Fibroblast of skin of left quadriceps (primary cell): ENCODE measurements at places on chromosomes 2 and 18.

DNA sequence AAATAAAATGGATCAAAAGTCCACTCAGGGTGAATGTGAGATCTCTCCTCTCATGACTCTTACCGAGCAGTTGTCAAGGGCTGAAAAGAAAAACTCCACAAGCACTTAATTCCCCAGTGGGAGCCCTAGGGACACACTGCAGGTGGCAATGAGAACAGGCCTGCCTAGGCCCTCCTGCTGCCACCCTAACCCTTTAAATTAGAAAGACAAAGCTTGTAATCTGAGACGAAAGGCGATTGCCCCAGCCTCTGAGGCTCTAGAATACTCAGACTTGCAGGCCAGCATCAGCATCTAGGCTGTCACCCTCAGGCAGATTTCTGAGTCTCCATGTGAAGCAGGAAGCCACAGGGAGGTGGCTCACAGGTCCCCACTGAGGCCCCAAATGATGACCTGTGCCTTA lies 457.0 kb upstream of the MYT1L start:
- DNase-seq: no peak

GRCh38 chr2:218822622-218823021 lies 9.0 kb downstream of the PRKAG3 start:
- DNase-seq: no peak

DNA sequence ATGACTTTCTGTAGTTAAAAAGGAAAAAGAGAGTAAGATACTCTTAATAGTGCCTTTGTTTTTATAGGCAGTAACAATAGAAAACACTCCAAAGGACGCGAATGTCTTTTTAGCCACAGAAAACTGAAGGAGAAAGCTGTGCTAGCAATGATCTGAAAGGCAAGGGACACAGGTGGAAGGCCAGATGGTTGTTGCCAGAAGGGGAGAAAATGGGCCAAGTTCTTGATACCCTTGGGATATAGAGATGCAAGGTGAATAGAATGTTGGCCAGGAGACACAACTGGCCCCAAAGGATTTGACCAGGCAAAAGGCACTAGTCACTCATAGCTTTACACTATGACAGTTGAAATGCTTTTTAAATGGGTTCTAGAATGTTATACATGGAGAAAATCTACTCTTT lies 180.0 kb downstream of the NRXN1 start:
- no peak for DNase-seq

DNA sequence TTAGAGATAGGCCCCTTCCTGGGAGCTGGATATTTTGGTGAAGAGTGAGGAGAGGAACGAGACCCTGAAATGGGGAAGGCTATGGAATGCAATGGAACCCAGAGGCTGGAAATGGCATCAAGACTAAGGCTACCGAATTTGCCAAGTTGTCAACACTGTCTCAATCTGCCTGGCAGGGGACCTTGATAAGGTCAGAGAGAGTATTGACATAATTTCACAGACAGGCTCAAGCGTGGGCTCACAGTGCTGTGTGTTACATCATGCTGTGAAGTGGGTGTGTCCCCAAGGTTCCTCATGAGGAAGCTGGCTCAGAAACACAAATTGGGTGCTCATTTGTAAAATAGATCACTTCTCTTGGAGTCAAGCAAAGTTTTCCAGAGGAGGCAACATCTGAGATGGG lies 51.8 kb upstream of the CYRIA start:
- DNase-seq: no peak

- no peak for DNase-seq
These were observed 171.9 kb downstream of the THADA start for GRCh38 chr2:43423941-43424261.

- DNase-seq: no peak
These were observed 19.3 kb downstream of the TMEM247 start for GRCh38 chr2:46498681-46499080.

GRCh38 chr2:50039445-50039844 lies 885.1 kb upstream of the FSHR start:
- DNase-seq: no peak

GRCh38 chr2:12051831-12052230 lies 305.4 kb downstream of the LPIN1 start:
- DNase-seq: peak; percentile 35

- no peak for DNase-seq
These were observed 15.4 kb upstream of the STAT4 start for GRCh38 chr2:191166111-191166755.

GRCh38 chr2:46269544-46270273 lies 27.5 kb upstream of the EPAS1 start:
- DNase-seq: no peak

- no peak for DNase-seq
These were observed 80.2 kb upstream of the BCL11A start for GRCh38 chr2:60633615-60634014.

DNA sequence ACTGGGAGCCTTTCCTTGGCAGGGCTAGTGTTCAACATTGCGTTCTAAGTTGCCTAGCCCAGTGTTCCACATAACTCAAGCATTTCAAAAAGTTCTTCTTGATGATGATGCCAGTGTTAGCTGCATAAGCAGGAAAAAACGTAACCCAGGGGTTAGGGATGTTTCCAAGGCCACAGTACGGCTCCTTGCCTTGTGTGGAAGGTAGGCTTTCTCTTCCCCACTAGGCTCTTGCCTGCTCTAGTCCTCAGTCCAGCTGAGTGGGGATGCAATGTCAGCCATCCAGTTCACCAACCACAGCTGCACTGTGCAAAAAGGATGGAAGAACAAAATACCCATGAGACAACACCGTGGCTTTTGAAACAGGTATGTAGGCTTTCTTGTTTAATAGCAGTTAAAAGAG lies 28.0 kb upstream of the CYP26B1 start:
- no peak for DNase-seq

DNA sequence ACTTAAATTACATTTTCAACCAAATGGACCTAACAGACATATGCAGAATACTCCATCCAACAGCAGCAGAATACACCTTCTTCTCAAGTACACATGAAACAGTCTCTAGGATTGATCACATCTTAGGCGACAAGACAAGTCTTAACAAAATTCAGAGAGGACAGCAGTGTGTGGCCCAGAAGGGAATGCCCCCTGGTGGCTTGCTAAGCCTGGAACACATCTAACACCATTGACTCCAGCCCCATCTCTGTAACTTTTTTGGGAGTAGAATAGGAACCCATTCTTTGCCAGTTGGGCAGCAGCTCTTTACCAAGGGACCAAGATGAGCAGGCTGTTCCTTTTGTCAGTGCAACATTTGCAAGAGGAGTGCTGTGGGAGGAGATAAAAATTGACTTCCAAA lies 249.9 kb downstream of the PLCL1 start:
- peak; percentile 11 for DNase-seq

- DNase-seq: no peak
These were observed 82.3 kb upstream of the CDC42EP3 start for GRCh38 chr2:37753758-37754157.

GRCh38 chr2:241858206-241859016 lies at the start of gene PDCD1:
Gene PDCD1 (minus strand): TSS chr2:241858894. CDS start chr2:241858838, 56 bp downstream.
- DNase-seq: no peak

DNA sequence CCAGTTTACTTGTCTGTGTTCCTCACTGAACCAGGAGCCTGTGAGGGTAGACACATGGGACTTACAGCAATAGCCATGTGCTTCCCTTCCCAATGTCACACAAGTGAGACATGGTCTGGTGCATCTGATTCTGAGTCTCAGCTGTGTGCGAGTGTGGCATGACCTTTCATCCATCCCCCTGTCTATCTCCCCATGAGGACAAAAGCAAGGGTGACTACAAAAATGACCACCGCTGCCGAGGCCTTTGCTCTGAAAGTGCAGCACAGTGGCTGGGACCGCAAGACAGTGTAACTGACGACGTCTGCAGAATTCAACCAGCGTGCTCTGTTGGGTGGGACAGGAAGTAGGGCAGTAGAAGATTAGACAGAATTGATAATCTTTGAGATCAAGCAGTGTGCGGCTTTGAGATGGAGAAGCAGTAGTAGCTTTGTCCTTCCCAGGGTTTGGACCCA lies 50.5 kb downstream of the RAB31 start:
- no peak for DNase-seq

DNA sequence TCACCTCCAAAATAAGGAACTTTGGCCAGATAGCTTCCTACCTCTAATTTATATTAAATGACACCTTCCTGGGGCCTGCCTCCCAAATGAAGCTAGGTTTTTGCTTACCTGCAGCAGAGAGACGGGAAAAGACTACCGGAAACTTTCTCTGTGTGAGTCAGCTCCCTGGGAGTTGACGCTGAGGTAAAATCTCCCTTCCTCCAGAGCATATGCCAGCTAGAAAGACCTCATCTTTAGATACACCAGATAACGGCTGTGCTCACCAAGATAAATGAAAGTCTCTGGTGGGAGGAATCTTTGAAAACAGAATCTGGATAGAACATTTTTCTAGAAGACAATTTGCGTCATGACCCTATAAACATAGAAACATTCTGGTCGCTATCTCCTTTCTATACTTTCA lies 99.7 kb upstream of the RFX8 start:
- DNase-seq: no peak

GRCh38 chr2:222671259-222672067 lies at the start of gene MOGAT1:
Gene MOGAT1 (plus strand): TSS chr2:222671658. CDS start chr2:222671786, 128 bp downstream.
- no peak for DNase-seq

GRCh38 chr18:4068552-4069158 lies 386.5 kb downstream of the DLGAP1 start:
- peak; percentile 9 for DNase-seq

GRCh38 chr2:187581125-187581896 lies 27.1 kb upstream of the TFPI start:
- no peak for DNase-seq

GRCh38 chr2:200515155-200515554 lies 5.3 kb upstream of the KCTD18 start:
- DNase-seq: no peak

DNA sequence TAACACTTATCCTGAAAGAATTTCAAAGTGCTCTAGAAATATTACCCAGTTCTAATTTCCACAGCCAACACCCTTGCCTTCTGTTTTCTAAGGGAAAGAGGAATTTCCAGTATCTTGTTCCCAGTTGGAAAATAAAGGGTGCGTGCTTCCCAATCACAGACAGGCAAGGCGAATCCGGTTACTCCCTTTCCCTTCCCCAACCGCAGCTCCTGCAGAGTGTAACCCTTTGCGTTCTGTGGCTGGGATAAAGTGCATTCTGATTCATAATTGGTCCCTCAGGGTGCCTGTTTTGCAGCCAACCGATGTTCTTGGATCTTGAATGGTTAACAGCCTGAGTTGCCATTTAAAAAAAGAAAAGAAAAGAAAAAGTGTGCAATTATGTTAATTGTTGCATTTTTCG lies 40.6 kb upstream of the PGAP1 start:
- peak; percentile 40 for DNase-seq

GRCh38 chr2:143169105-143169504 lies 39.9 kb downstream of the ARHGAP15 start:
- no peak for DNase-seq

DNA sequence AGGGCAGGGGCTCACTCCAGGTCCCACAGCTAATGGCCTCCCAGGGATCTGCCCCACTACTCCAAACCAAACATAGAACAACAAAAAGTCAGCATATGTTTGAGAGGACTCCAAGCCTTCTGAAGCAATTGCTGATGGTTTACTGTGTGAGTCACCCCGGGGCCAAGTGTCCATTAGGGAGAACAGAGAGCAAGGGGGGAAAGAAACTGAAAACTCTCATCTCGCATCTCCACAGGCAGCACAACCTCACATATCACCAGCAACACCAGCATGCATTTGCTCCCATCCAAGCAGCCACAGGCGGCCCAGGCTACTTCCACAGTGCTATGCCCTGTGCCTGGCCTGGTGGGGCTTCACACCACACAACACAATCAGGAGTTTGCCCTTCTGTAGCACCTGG lies 39.1 kb downstream of the CYRIA start:
- DNase-seq: no peak

- DNase-seq: no peak
These were observed 57.3 kb upstream of the SULT1C3 start for GRCh38 chr2:108182489-108182888.

DNA sequence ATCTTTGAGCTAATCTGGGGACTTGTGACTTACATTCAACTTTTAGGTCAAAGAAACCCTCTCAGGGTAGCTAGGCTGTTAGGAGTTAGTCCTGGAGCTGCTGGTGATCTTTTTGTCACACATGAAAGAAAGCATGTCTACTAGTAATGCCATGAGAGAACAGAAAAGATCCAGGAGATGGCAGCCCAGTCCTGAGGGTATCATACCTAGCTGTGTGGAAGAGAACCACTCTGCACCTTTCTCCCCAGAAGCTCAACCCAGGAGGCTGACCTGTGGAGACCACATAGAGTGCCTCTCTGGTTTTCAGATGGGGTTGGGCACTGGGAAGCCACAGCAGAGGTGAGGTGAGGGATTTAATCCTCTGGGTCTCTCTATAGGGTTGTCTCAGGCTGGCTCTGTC lies 460.2 kb upstream of the UBE2E3 start:
- no peak for DNase-seq

- no peak for DNase-seq
These were observed 125.0 kb upstream of the ARHGAP28 start for GRCh38 chr18:6604573-6604941.

GRCh38 chr2:84986018-84986417 lies 15.1 kb downstream of the KCMF1 start:
- no peak for DNase-seq

DNA sequence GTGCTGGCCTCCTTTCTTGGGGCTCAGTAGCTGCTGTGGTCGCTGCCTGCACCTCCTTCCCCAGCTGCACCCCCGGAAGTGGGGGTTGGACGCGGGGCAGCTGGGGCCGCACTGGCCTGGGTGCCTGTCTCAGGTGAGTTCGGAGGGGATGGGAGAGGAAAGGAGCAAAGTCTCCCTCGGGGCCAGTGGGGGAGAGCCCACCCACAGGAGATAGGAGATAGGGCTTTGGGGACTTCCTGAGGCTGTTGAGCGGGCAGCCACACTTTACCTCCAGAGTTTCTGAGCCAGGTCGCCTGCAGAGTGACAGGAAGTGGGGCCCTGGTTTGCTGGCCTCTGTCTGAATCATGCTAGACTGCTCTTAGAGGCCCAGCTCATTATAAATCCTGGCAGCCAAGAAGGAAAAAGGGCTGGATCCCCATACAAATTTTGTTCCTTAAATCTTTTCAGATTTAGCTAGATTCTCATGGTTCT lies 8.1 kb downstream of the MBP start:
- DNase-seq: no peak

GRCh38 chr2:211903961-211904360 lies 634.6 kb downstream of the ERBB4 start:
- no peak for DNase-seq

DNA sequence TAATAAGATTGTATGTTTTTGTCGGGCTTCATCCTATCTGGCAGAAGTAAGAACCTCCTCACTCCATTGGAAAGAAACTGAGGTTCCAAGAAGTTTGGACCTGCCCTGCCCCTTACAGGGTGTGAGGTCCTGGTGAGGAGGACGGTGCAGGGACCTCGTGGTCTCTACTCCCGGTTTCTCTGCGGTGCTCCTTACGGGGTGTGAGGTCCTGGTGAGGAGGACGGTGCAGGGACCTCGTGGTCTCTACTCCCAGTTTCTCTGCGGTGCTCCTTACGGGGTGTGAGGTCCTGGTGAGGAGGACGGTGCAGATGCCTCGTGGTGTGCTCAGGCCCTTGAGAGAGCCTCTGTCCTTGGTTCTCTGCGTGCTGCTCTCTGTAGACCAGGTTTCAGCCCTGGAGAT lies 5.2 kb downstream of the CTDP1 start:
- no peak for DNase-seq

GRCh38 chr2:50529600-50530218 lies 502.2 kb downstream of the NRXN1 start:
- peak; percentile 21 for DNase-seq
